ENCODE measurements at places on chromosomes 7 and 10. TPM values are rescaled to one million over a fixed set of nuclear protein-coding genes. Genes with fewer than 3 reads are reported as not detected.

The MRLN gene
- 0.44 TPM for polyA plus RNA-seq

The CCM2 gene
- polyA plus RNA-seq, result 23.1 TPM

The HOXA13 gene
- not detected for polyA plus RNA-seq

The CCZ1 gene
- polyA plus RNA-seq, result 96.3 TPM

The LDB3 gene
- polyA plus RNA-seq, result 1.5 TPM

The PKD1L1 gene
- 0.22 TPM for polyA plus RNA-seq

DNA sequence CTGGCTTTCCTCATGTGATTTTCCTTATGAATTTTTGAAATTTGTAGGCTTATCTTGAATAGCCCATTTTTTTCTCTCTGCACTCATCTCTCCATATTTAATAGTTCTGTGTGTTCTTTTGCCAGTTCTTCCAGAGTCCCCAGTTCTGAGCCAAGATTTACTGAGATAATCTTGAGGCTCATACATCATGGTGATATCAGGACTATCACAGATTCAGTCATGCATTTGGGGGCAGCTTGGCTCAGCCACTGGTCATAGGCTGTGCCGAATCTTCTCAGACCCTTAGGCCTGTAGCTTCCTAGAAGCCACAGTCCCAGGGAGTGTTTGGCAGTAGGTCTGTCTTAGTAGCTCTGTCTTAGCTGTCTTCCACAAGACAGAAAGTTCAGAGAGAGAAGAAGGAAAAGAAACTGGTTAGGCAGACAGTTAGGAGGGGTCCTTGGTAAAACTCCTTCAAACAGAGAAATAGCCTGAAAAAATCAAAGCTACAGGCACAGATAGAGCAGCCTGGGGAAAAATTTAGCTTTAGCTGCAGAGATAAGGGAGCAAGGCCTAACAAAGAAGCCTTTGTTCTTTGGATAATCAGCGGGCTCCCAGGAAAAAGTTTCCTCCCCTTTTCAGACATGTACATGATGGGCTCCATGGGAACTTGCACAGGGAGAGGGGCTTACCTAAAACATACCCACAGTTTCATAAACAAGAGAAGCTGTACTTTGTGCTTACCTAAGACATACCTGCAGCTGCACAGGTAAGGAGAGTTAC lies 29.1 kb downstream of the FAS start:
- DNase-seq, result no peak

DNA sequence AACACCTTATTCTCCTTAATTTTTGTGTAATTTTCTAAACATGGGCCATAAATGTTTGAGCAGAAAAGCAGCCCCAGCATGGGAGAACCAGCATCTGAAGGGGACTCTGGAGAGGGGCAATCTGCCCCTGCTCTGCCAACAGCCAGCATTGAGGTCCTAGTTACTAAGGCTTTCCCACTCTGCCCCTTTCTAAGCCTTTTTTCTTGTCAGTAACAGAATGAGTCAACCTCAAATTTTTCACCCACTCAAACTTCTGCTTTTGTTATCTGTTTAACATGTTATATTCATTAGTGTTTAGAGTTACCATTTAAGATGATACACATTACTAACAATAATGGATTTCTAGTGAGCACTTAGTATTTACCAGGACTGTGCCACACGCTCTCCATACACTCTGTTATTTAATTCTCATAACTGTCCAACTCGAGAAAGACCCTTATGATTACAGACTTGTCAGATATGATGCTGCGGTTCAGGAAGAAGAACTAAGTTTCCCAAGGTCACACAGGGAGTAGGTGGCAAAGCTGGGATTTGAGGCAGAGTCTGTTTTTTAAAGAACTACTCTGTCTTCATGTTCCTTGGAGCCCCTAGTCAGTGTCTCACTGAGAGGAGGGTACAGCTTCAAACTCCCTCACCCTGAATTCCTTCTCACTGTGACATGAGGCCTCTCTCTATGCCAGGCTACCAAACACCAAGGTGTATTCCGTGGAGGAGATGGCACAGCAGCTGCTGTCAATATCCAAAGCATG lies 19.9 kb upstream of the GPAM start:
- DNase-seq, result no peak

- peak; percentile 53 for DNase-seq
Observed at GRCh38 chr10:60099998-60100747, 193.8 kb upstream of the CCDC6 start.

DNA sequence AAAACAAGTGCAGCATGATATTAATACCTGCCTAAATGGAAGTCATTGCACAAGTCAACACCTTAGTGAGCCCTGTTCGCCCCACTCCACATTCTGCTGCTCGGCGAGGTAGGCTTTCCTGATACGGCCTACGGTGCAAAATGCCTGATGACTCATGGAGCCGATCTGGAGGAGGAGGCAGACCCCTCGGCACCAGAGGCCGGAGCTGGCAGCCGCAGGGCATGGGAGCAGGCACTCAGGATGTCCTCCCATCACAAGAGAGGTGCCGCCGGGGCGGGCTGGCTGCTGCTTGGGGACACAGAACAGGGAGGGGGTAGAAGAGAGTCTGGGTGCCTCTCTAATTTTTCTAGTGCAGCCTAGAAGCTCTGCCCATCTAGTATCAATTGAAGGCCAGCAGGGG lies 418.5 kb upstream of the MGMT start:
- no peak for DNase-seq

- no peak for DNase-seq
Observed at GRCh38 chr10:108184114-108184513, 1019.6 kb upstream of the SORCS1 start.

GRCh38 chr10:100886521-100886920 lies 26.2 kb upstream of the SLF2 start:
- DNase-seq, result no peak

DNA sequence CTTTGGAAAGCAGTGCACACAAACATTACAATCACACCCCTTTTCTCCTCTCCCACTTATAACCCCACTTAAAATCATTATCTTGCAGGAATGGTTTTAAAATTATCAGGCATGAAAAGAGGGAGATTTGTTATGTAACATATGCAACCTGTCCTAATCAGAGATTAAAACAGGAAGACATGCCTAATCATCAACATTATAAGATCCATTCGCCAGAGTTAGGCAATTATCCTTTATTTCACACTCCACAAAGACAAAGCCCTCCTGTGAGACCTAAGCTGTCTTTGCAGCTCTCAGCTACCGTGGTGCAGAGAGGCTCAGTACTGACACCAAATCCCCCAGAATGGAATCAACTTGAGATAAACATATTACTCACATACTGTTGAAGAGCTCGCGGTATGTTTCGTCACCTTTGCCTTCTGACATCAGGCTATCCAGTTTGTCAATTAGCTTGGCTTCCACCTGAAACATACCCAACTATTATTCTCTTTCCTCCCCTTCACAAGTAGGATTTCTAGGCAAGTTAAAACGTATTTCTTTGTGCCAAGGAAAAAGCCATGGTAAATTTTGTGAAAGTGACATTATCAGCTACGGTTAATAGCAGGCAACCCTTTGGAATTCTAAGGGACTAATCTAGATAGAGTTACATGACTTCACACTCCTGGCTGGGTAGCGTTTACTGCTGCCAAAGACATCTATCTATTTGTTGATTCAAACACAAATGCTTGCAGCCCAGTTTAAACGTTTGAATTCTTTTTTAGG lies 226.2 kb upstream of the IMMP2L start:
- DNase-seq, result no peak

- no peak for DNase-seq
Observed at GRCh38 chr7:139081584-139081983, 27.9 kb downstream of the ZC3HAV1 start.

GRCh38 chr7:17523813-17524739 lies 225.6 kb downstream of the AHR start:
- no peak for DNase-seq

- no peak for DNase-seq
Observed at GRCh38 chr10:3959370-3960325, 174.6 kb upstream of the KLF6 start.

- no peak for DNase-seq
Observed at GRCh38 chr10:30557884-30558283, 71.7 kb downstream of the LYZL2 start.

DNA sequence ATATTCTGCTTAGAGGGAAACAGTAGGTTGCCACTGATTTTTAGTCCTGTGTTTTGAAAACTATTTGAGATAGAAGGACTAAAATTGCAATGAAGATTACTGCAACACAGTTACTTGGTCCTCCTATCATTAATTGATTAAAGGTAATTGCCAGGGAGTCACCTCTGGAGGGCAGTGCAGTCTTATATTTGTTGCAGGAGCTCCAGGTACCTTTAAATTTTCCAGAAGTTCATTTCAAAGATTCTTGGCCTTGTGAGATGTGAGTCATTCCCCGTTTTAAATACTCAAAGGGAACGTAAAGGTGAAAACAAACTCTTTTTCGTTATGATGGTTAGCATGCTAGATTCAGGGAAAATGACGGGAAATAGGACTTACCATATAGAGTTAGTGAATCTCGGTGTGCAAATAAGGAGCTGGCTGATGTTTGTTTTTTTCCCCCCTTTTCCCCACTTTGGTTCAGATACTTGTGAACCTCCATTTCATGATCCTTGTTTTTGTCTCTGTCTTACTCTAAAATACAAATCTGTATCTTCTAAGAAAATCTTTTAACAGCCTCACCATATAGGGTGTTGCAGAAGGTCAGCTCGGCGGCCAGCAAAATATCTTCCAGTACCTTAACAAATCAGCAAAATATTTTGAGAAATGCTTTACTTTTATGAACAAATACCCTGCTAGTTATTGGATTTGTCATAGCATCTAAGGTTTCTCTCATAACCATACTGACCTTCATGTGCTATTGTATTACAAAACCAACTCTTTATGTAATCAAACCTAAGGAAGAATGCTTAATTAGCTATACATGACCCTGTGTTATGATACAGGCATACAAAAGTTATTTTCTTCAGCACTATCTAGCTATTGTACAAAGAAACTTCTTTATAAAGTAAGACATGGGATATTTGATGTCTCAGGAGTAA lies 143.0 kb upstream of the HDAC9 start:
- DNase-seq, result peak; percentile 27

- no peak for DNase-seq
Observed at GRCh38 chr7:38756521-38756920, 125.3 kb upstream of the AMPH start.
